ENCODE measurements at places on chromosomes 1 and 21. TPM values are rescaled to one million over a fixed set of nuclear protein-coding genes. Genes with fewer than 3 reads are reported as not detected.
A peak's percentile ranks its signal among the peaks of the same experiment; 100 is the strongest.

DNA sequence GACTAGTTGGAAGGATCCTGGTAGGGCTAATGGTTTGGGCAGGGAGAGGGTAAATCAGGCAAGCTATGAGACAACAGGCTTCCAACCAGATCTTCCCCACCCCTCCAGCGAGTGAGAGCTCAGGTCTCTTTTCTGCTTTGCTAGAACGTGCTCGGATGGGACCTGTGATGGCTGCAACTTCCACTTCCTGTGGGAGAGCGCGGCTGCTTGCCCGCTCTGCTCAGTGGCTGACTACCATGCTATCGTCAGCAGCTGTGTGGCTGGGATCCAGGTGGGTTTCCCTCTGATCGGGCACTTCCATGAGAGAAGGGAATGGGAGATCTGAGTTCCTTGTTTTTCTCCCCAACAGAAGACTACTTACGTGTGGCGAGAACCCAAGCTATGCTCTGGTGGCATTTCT, 14.0 kb upstream of the SARS1 start:
- DNase-seq: no peak
- no peaks in the 10 kb centered on the region for H3K27me3 ChIP-seq
- no peaks in the 10 kb centered on the region for H3K36me3 ChIP-seq
- no peak overlapping the region for H3K4me3 ChIP-seq

- H3K4me1 ChIP-seq: peaks cover 7% of the 10 kb centered on the region
- no peaks in the 10 kb centered on the region for H3K27me3 ChIP-seq
- peaks cover 9% of the 10 kb centered on the region for H3K36me3 ChIP-seq
- no peak overlapping the region for H3K27ac ChIP-seq
- no peak for DNase-seq
- H3K4me3 ChIP-seq: no peak overlapping the region
These were observed 37.1 kb downstream of the EIF4G3 start for GRCh38 chr1:21139601-21140000.

Gene CYP4X1
- 0.42 TPM for total RNA-seq

- H3K36me3 ChIP-seq: no peaks in the 10 kb centered on the region
- H3K4me3 ChIP-seq: no peak overlapping the region
- peaks cover 10% of the 10 kb centered on the region for H3K4me1 ChIP-seq
- no peak overlapping the region for H3K27ac ChIP-seq
These were observed 7.1 kb downstream of the NBL1 start for GRCh38 chr1:19651141-19651737.

DNA sequence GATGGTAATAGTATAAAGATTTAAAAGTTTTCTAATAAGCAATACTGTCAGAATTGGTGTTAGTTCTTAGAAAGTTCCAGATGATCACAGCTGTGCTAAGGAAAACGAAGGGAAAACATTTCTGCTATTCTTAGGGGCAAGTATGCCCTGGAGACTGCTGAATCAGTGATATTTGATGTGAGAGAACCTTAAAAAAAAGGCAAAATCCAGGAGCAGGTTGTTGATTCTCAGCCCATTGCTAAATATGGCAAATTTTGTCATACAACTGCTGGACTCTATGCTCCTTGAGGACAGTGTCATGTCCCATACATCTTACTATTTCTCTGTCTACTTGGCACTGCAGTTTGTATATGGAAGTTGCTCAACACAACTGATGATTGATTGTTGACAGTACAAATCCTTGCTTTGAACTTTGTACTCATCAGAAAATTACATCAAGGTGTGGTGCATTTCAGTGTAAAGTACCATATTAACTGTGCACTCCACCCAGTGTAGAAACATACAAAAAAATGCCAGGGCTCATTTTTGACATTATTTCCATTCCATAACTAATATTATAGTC, 10.9 kb downstream of the CRCT1 start:
- H3K4me3 ChIP-seq: no peak overlapping the region
- no peak overlapping the region for H3K27ac ChIP-seq
- no peak for DNase-seq
- no peaks in the 10 kb centered on the region for H3K4me1 ChIP-seq
- peaks cover 8% of the 10 kb centered on the region for H3K36me3 ChIP-seq

Gene NES
- 248 TPM for total RNA-seq

DNA sequence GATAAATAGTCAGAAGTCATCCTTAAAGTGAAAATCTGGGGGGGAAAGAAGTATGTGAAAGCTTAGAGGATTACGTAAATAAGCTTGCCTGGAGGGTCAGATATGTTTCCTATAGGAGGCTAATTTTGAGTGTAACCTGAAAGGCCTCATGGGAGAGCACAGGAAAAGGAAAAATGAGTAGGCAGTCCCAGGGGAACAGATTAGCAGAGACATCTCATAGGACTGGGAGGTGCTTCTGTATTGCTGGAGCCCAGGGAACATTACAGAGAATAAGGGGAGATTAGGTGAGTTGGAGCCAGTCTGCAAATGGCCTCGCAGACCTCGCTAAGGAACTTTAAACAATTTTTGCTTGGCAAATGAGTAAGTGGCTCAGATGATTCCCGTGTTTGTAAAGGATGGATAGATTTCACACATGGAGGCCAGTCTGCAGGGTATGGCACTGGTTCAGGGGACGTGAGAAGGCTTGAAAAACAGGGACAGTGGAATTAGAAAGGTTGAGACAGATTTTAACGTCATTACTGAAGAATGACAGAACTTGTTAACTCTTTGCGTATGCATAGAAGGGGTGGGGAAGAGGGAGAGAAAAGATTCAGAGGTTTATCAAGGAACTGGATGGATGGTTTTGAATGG, 149.1 kb downstream of the GREM2 start:
- H3K27ac ChIP-seq: no peak overlapping the region
- no peaks in the 10 kb centered on the region for H3K36me3 ChIP-seq
- no peak for DNase-seq
- no peaks in the 10 kb centered on the region for H3K27me3 ChIP-seq

Gene UBXN10
- 1.4 TPM for total RNA-seq

- no peaks in the 10 kb centered on the region for H3K27me3 ChIP-seq
- no peak overlapping the region for H3K27ac ChIP-seq
- H3K4me3 ChIP-seq: no peak overlapping the region
- no peak for DNase-seq
- H3K4me1 ChIP-seq: peaks cover 44% of the 10 kb centered on the region
These were observed 107.7 kb upstream of the ERRFI1 start for GRCh38 chr1:8133657-8134430.

- DNase-seq: peak; percentile 18
- no peaks in the 10 kb centered on the region for H3K36me3 ChIP-seq
- H3K4me3 ChIP-seq: no peak overlapping the region
- no peak overlapping the region for H3K27ac ChIP-seq
- H3K4me1 ChIP-seq: peaks cover 23% of the 10 kb centered on the region
These were observed 21.5 kb upstream of the SLC44A5 start for GRCh38 chr1:75632350-75632949.

Gene CACNA1S
- total RNA-seq: 0.07 TPM

DNA sequence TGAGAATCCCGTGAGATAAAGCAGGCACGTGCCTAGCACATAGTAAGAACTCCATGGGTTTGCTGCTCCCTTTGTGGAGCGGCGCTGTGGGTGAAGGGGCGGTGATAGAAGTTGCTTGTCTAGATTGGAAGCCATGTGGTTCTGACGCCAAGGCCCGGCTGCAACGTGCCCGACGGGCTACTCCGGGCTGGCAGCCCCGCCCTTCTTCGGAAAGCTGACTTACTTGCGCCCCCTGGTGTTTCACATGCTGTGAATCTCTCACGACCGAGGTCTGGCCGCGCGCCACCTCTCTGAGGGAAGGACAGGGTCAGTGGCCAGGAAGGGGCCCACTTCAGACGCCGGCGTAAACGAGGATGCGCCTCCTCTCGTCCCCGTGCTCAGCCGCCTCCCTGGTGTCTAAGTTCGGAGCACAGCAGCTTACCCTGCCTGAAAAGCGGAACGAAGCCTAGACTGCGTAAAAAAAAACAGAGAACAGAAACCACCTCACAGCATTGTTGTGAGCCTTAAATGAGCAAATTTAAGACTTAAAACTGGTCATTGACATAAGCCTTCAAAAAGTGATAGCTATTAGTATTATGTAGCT, 42.6 kb upstream of the WNT2B start:
- peaks cover 5% of the 10 kb centered on the region for H3K27me3 ChIP-seq
- peak overlapping the region; percentile 65 for H3K4me3 ChIP-seq
- peak; percentile 97 for DNase-seq

GRCh38 chr1:160096274-160097116, 1.9 kb downstream of the IGSF8 start:
- H3K27ac ChIP-seq: peak overlapping the region; percentile 67
- H3K4me1 ChIP-seq: peaks cover 43% of the 10 kb centered on the region
- DNase-seq: no peak

All from neural crest cell (in vitro differentiated cells).